ENCODE measurements at places on chromosomes 6 and 20.

DNA sequence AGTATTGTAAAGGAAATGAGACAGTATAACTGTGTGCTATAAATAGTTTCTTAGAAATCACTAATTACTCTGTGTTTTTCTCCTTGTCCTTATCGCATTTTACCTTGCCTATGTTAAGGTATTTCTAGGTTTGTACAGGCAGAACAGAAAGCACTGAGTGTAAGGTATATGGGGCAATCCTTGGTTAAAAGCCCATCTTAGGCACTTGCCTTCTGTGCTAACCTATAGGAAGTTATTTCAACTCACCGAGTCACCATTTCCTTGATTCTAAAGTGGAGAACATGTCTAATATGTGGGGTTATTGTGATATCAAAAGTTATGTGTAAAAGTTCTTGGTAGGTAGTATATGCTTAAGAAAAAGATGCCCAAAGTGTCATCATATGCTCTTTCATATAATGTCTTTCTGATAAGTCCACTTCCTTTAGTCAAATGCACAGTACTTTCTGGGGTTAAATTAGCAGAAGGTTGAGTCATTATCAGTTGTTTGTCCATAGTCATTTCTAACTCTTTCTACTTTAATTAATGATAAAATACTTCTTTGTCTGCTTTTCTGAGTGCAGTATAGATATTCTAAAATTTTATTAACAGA, 276.4 kb downstream of the UTRN start:
- DNase-seq: no peak

GRCh38 chr6:168386973-168387372, 54.0 kb upstream of the SMOC2 start:
- no peak for DNase-seq

GRCh38 chr6:32192608-32193039, at the start of gene GPSM3:
Gene GPSM3, minus strand, starts transcription at chr6:32192643. Its CDS starts 130 bp downstream, at chr6:32192513.
- DNase-seq: peak; percentile 76

DNA sequence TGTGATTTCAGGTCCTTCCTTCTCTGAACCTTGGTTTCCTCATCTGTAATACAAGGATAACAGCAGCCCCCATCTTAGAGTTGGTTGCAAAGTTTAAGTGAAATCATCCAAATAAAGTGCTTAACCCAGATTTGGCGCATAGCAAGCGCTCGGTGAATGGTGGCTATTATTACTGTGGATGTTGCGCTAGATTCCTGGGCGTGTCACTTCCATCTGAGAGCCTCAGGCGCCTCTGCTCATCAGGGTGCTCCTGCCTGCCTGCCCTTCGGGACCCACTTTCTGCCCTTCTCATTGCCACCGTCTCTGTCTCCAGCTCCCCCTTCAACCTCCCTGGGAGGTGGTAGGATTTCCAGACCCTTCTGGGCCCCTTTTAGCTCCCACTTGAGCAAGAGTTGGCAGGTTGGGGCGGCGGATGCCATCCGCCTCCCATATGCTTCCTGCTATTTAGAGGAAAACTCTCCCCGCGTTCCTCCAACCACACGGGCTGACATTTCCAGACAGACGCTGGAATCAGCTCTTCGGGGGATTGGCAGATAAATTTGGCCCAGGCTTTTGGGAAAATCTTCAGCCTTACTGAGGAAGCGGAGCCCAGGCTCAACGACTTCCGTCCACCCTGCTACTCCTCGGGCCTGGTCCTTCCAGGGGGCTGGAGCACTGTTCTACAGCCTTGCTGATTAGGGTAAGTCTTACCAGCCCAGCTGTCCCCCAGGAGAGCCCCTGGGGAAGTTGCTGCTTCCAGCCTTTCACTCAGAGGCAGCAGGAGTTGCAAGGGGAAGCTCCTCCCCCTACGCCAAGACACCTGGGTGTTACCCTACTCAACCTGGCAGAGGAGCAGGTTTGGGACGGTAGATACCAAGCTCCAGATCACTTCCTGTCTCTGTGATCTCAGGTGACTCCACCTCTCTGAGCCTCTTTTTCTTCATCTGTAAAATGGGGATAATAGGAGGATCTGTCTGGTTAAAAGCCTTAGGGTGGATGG, 71.5 kb downstream of the DLGAP4 start:
- no peak for DNase-seq

DNA sequence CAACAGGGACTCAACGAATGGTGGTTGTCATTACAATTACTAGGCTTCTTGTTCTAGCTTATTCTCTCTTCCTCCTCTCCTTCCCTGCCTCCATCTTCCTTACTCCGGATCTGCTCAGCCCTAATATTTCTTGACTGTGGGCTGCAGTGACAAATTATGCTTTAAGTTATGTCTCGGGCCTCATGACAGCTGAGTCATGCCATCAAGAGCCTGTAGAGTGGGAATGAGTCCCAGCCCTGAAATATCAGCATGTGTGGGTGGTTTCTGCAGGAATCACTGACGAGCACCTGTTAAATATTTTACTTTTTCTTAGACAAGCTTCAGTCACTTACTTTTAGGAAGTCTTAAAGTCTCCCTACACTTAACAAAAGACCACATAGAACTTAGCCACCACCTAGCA, 83.1 kb upstream of the CBLN4 start:
- DNase-seq: no peak

- DNase-seq: no peak
Observed at GRCh38 chr20:34022151-34022838, 28.6 kb downstream of the RALY start.

DNA sequence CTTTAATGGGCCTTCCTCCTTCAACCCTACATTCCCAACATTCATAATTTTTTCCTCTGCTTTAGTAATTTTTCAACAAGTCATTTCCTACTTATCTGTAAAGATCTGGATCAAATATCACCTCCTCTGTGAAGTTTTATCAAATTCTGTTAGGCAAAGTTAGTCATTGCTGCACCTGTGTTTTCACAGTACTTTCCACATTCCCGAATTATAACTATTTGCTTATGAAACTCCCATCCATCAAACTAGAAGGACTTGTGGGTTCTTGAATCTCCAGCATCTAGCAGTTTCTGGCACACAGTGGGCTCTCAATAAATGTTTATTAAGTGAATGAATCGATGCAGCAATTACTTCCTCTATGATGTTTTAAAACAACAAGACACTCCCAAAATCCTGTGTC, 257.6 kb downstream of the HDGFL1 start:
- no peak for DNase-seq

DNA sequence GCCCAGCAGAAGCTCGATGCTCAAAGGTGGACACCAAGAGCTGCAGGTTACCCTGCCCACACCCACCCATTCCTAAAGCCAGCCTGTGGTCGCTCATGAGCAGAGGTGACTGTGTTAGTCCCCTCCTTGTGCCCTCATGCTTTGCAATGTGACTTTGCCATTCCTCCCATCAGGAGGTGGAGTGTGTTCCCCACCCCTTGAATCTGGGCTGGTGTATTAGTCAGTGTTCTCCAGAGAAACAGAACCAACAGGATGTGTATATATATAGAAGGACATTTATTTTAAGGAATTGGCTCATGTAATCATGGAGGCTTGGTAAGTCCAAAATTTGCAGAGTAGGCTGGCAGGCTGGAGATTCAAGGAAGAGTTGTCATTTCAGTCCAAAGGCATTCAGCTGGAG, 54.4 kb upstream of the RNF24 start:
- no peak for DNase-seq

GRCh38 chr6:10595731-10596664, 74.8 kb downstream of the GCNT2 start:
- no peak for DNase-seq

GRCh38 chr20:6506906-6507305, 260.6 kb upstream of the BMP2 start:
- DNase-seq: no peak

DNA sequence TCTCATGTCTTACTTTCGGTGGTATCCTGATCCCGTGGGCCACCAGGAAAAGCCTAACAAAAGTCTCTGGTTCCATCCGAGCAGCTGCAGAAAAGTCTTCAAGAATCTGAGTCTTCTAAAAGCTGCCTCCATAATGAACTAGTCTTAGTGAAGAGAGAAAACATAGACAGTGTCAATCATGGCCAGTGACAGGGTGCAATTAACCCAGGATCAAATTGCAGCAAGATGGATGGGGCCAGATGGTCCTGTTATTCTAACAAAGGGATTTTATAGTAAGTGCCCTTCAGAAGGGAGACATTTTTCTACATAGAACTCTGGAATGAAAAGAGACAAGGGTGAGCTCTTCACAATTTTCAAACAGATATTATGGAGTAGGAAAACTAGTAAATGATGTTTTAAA, 281.6 kb upstream of the ZFP64 start:
- DNase-seq: no peak

GRCh38 chr6:75171567-75171966, 34.3 kb downstream of the COL12A1 start:
- DNase-seq: no peak

GRCh38 chr20:54525916-54526590, 50.7 kb downstream of the DOK5 start:
- DNase-seq: no peak

DNA sequence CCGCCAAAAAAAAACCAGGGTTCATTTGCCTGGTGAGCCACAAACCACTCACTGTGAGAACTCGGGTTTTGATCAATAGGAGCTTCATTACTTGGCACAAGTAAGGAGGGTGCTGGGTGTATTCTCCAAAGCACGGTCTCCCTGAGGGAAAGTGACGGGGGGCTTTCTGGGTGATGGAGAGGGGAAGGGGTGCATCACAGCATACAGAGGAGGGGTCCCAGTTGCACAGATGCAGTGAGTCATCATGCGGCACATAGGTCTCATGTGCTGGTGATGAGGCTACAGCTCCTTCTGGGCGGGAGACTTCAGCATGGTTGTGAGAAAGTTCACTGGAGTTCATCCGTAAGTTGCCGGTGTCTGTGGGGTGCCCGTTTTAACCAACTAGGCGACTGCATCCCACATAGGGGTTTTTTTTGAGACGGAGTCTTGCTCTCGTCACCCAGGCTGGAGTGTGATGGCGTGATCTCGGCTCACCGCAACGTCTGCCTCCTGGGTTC, 36.2 kb downstream of the SUN5 start:
- DNase-seq: peak; percentile 42

DNA sequence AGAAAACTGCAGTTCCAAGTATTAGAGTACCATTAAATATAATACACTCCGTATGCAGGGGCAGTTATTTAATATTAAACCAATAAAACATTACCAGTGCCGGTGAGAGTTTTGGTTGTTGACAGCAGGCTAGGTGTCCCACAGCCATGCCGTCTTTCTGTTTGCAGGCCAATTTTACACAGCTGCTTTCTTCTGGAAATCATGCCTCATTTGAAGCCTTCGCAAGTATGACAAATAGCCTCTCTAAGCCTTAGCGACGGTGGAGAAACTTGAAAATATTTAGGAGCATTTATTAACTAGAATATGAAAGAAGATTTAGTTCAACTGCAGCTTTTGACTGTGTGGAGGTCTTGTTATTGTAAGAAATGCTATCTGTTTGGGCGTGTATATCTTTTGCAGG, 226.0 kb downstream of the BMP2 start:
- DNase-seq: no peak

GRCh38 chr6:56860475-56860874, 94.4 kb upstream of the BEND6 start:
- no peak for DNase-seq

DNA sequence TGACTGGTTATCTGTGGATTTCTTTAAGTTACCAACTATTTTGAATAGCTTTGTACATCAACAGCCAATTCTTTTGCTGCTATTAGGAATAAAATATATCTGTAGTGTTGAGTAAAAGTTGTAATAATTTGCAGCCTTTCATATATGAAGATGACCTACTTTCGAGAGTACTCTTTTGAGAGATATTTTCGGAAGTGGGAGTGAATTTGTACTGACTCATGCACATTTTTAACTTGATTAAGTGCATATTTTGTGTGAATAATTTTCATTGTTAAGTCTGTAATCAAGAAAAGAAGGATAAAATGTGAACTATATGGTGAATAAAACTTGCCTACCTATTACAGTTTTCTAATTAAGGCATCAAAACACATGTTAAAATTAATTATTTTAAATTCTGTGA, 51.9 kb downstream of the L3MBTL3 start:
- no peak for DNase-seq

GRCh38 chr20:16216227-16216913, 356.9 kb downstream of the KIF16B start:
- no peak for DNase-seq

DNA sequence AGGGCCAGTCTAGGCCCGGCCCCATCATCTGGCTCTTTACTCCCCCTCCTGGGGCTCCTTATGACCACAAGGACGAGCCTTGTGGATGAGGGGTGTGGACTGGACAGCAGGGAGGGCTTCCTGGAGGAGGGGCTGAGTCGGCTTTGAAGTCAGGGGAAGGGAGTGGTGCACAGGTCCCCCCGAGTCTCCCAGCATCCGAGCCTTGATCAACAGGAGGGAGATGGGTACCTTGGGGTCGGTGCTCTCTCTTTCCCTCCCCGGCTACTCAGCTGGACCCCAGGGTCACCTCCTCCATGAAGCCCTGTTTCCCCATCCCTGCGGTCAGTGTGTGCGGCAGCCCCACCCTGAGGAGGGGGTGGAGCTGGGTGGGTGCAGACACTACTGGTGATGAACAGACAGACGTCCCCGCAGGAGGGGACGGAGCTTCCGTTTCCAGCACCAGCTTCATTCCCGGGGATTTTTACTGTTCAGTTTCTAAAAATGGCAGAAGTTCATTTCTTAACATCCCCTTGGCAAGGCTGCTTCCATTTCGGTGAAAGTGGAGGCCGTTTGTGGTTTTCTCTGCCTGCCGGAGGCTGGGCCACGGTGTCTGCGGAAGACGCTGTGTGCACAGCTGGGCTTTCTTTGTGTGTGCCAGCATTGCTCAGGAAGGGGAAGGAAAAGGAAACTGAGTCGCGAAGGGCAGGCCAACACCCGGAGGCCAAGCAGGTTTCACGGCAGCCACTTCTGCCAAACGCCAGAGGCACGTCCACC, 19.6 kb downstream of the NTSR1 start:
- DNase-seq: no peak

- DNase-seq: no peak
Observed at GRCh38 chr6:183668-184067, 108.6 kb upstream of the DUSP22 start.

- DNase-seq: no peak
Observed at GRCh38 chr6:1491591-1492319, 102.4 kb downstream of the FOXF2 start.

- no peak for DNase-seq
Observed at GRCh38 chr20:23205211-23205610, 119.1 kb upstream of the CD93 start.

DNA sequence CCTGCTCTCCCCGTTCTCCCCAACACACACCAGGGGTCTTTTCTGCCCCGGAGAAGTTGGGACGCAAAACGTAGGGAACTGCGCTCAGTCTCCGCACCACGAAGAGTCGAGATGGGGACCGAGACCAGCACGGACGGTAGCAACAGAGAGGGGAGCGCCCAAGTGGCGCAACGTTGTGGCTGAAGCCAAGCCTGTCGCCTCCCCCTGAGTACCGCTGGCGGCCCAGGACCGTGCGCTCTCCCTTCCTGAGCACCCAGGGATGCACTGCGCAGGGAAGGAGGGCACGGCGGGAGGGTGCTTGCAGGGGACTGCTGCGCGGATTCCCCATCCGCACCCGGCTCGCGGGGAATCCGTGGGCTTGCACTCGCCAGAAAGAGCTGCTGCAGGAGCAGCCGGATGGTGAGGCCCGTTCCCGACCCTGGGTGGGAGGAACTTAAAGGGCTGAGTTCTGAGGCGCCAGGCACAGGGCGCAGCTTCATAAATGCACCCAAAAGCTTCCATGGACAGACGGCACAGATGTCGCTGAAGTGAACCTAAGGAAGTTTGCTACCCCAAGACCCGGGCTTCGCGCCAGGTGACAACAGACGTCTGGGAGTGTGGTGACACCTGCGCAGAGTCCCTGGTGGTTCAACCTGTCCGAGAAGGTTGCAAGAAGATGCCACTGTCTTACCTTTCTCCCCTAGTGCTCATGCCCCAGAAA, 178.7 kb downstream of the TBXT start:
- no peak for DNase-seq

GRCh38 chr6:149929422-149929821, 6.5 kb upstream of the RAET1G start:
- no peak for DNase-seq

GRCh38 chr6:165487950-165488349, 175.1 kb downstream of the PDE10A start:
- DNase-seq: no peak

Data from natural killer cell treated with Interleukin-12 subunit alpha and Interleukin-12 subunit beta and Interleukin-15 and Interleukin-18, amount 100 ng/mL, for 72 hours (primary cell).